B cell (primary cell): ENCODE measurements at places on chromosomes 3 and 15. TPM values are rescaled to one million over a fixed set of nuclear protein-coding genes. Genes with fewer than 3 reads are reported as not detected.

The PATL2 gene
- polyA plus RNA-seq = 89.4 and 98.8 TPM in 2 replicates

- no peaks in the 10 kb centered on the region for H3K36me3 ChIP-seq
- H3K4me3 ChIP-seq = no peak overlapping the region
- no peaks in the 10 kb centered on the region for H3K4me1 ChIP-seq
- H3K27ac ChIP-seq = no peak overlapping the region
- no peak for DNase-seq
- H3K27me3 ChIP-seq = no peaks in the 10 kb centered on the region
Observed at GRCh38 chr3:116280130-116280740, 165.1 kb downstream of the LSAMP start.

DNA sequence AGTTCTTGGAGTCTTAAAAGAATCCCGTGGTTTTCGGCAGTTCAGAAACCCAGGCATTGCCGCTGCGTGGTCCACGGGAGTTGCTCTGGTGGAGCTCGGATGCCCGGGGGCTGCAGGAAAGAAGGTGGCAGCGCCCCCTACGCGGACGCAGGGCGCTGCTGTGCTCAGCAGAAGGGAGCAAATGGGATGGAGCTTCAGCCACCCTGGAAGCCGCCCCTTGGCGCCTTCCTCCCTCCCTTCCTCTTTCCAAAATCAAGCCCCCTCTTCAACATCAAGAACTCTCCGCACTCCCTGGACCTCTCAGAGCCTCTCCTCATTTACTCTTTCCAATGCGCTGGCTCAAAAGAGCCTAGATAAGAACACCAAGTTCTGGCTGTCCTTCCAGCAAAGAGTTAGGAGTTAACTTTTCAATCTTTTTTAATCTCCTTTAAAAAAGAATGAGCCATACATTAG, 880 bp upstream of the CHRNA7 start:
- no peak overlapping the region for H3K27ac ChIP-seq
- H3K4me1 ChIP-seq = peaks cover 6% of the 10 kb centered on the region
- no peaks in the 10 kb centered on the region for H3K27me3 ChIP-seq
- H3K4me3 ChIP-seq = no peak overlapping the region
- no peaks in the 10 kb centered on the region for H3K36me3 ChIP-seq

DNA sequence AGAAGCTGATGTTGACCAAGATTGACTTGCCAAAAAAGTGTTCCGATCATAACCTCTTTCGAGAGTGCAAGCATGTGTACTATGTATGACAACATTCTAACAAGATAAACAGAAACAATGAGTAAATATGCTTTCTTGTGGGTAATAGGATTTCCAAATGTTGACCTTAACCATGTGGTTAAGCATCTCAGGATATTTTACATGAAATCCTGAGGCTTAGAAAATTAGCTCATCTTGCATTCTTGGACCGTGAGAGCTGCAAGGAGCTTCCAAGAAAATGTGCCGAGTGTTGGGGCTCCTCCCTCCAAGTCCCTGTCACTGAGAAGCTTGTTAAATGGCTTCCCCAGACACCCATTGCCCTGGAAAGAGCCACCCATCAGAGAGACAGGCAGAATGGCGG, 50.1 kb downstream of the C3orf20 start:
- H3K27ac ChIP-seq = no peak overlapping the region
- no peaks in the 10 kb centered on the region for H3K36me3 ChIP-seq
- no peaks in the 10 kb centered on the region for H3K27me3 ChIP-seq
- no peak for DNase-seq
- no peaks in the 10 kb centered on the region for H3K4me1 ChIP-seq
